Stimulated activated CD4-positive, alpha-beta T cell treated with anti-CD3 and anti-CD28 coated beads, Interleukin-1b, Interleukin-23, amount 100 ng/mL, for 1 hour (primary cell): ENCODE measurements at places on chromosomes 3 and 15.

GRCh38 chr3:142878649-142879300, 10.1 kb downstream of the PCOLCE2 start:
- DNase-seq, result no peak

DNA sequence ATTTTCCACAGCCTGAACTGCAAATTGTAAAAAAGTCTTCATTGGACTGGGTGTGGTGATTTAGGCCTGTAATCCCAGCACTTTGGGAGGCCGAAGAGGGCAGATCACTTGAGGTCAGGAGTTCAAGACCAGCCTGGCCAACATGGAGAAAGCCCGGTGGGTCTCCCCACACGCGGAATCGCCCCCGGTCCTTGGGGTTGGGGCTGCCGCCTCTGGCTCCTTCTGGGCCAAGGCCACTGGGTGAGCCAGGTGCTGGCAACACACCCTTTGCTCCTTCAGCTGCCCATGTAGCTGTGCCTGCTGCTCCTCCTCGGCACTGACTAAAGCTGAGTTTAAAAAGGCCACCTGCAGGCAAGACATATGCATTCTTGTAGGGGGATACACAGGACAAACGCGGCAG, 9.4 kb upstream of the VPS33B start:
- no peak for DNase-seq

- no peak for DNase-seq
These were observed 29.5 kb downstream of the P2RY14 start for GRCh38 chr3:151248772-151249337.

DNA sequence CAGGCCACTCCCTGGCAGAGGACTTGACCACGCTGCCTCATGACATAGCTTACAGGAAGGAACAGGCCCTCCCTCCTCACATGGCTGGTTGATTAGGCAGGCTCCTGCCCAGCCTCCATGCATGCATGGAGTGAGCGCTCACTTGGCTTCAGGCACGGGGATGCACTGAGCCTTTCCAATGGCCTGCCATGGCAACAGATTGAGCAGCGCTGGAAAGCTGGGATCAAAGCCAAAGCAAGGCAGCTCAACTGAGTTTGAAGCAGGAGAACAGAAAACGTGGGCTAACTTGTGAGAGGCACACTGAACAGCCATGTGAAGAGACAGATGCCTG, 5.9 kb upstream of the GRAMD2A start:
- DNase-seq, result no peak

DNA sequence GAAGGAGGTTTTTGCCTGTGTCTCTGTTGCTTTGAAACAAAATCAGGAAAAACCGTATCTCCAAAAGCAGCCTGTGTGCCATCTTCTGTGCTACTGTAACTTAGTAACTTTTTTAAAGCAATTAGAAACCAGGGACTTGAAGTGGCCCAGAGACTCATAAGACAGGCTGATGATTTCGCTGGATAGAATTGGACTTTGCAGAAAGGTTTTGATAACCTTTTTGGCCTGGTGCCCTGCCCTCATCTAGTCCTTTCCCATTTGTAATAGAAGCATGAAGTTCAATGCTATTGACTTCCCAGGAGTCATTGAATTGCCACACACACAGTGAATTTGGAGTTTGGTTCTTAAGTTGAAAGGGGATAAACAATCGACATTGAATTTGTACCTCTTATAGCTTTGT, 157.2 kb downstream of the PTPRG start:
- DNase-seq, result no peak

DNA sequence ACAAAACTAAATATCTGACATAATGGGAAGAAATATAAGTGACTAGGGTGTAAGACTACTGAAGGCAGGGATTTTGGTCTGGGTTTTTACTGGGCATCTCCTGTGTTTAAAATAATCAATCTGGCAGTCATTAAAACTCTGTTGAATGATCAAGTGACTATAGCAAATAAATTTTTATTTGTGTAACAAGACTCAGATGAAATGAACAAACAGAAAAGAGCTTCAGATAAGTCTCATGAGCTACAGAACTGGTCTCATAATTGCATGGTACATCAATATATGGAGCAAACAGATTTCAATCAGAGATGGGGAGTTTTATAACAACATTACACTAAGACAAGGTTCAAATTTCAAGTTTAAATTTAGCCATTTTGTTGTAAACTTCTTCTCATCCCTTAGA, 372.5 kb downstream of the PLCL2 start:
- no peak for DNase-seq

- DNase-seq, result no peak
These were observed 106.6 kb downstream of the DNAJB8 start for GRCh38 chr3:128359846-128360642.

DNA sequence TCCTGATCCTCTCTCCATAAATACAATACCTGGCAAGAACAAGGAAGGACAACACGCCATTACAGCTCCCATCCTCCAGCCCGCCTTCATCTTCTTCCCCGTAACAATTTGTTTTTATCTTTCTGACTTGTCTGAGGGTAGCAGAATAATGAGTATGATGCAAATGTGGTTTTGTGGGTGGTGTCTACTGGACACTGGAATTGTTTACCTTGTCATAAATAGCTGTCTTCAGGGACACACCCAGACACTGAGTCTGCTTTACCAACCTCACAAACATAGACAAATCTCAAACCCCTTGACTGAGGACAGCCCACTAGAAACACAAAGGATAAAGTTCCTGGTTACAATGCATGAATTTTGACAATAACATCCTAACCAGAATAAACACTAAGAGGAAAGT, 13.4 kb downstream of the WDR72 start:
- no peak for DNase-seq

DNA sequence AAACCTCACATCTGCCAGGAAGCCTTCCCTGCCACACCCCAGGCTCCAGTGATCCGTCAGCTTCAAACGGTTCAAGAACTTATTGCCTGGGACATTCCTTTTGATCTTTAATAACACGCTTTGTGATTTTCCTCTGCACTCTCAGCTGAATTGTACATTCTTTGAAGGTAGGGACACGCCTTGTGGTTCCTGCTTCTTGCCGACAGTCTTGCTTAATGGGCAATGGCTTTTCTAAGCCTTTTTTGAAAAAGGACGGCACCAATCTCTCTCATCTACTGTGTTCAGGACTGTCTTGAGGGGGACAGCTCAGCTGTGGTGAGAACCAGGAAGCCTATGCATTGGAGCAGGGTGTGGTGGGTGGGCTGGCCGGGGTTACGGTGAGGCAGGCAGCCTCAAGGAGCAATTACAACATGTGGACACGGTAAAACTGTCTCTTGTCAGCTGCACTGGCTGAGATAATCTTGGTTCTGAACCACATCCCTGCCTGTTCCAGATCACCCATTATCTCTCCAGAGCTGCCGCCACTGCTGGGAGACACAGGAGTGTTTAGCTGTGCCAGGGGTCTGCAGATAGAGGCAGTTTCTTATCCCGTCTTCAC, 46.0 kb upstream of the GLCE start:
- DNase-seq, result no peak

- no peak for DNase-seq
These were observed 39.7 kb downstream of the ARHGEF3 start for GRCh38 chr3:56761887-56762651.

GRCh38 chr3:187733371-187733770, 11.9 kb downstream of the BCL6 start:
- DNase-seq, result no peak

DNA sequence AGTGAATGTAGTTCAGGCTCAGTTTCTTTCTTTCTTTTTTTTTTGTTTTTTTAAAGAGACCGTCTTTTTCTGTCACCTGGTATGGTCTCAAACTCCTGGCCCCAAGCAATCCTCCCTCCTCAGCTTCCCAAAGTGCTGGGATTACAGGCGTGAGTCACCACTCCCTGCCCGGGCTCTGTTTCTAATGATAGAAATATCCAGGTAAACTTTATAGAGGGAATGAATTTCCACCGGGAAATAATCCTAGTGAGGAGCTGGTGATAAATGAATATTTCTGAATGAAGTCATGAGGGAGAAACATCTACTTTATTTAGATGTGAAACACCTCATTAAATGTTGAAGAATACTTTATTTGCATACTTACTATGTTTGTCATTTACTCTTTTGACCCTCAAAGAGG, 7.2 kb downstream of the RNF13 start:
- DNase-seq, result no peak

- DNase-seq, result no peak
These were observed 18.7 kb upstream of the CLSTN2 start for GRCh38 chr3:139916271-139916670.

DNA sequence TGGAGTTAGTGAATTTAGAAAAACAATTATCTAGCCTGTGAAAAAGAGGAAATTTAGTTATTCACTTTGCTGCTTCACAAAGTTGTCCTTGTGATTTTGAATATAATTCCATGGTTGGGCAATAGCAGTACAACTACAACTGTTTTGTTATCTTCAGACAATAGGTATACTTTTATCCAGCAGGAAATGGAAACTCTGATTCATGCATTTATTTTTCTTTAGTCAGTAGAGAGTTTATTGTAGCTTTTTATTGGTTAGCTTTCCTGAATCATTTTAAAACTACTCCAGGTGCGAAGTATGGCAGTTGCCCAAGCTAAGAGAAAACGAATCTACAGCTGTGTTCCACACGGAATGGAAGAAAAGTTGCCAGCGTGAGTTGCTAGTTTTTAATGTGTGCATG, 80.3 kb downstream of the TM4SF4 start:
- no peak for DNase-seq

DNA sequence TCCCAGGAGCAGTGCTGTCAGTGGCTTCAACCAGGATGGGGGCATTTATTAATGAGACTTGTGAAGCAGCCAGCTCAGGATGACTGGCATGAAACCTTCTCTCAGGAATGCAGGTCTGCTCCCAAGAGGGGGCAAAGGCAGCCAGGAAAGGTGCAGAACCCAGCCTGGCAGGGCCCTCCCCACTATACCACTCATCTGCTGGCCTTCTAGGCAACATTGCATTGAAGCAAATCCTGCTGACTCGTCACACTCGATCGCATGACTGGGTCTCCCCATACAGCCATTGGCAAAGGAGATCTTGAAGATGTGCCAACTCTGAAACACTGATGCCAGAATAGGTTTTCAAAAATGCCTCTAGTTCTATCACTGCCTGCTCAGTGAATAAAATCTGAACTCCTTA, 65.7 kb upstream of the CMTM7 start:
- DNase-seq, result no peak

GRCh38 chr15:71448688-71449114, 333.4 kb downstream of the THSD4 start:
- no peak for DNase-seq

DNA sequence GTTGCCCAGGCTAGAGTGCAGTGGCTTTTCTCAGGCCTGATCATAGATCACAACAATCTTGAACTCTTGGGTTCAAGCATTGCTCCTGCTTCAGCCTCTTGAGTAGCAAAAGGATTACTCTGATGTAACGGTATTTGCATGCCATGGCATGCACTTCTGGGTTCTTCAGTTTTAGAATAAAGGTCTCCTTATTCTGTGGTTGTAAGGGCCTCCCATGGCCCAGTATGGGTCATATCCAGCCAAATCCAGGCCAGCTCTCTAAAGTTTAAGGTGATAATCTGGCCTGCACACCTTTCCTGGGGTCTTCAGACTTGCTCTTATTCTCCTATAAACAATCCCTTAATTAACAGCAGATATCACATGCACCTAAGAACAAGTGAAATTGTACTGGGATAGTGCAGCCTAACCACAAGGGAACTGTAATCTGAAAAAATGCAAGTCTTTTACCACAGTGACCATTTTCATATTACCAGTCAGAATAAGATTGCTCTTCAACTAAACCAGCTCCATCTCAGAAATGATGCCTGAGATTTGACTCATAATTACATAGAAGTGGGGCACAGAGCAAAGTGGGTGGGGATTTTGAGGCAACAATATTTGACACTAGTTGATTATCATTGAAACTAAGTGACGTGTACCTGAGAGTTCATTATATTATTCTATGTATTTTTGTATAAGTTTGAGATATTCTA, 25.4 kb downstream of the COMMD2 start:
- DNase-seq, result no peak

DNA sequence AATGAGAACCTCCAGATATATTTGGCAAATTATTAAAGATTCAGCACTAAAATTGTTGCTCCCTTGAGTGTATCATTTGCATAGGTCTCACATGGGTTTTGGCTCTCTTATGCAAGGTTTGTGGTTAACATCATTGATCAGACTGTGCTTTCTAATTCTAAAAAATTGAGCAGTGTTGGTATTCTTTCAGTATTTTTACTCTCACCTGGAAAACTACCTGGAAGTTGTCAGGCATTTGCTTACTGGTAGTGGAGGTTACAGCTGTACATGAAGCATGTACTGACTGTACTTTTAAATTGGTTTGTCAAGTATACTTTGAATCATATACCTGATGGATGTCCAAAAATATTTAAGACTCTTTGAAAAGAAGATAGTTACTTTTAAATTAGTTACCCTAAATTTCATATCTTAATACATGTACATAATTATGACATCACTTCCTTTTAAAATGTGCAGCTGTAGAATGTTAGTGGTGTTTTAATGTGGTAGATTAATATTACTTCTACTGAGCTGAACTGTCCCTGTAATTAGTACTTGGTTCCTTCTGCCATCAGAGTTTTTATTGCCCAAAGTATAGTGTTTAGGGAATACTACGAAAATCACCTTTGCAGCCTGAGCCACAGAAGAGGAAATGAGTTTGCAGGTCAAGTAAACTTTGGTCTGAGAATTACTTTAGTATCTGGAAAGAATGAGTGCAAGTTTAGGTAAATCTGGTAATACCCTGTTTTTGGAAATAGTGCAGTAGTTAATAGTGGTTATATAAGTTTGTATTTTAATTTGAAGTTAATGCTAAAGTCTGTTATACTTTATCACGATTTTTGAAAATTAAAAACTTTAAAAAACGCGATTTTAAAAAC, 2.8 kb downstream of the CHD2 start:
- DNase-seq, result no peak

- no peak for DNase-seq
These were observed 61.5 kb downstream of the MAP3K13 start for GRCh38 chr3:185424435-185424834.

DNA sequence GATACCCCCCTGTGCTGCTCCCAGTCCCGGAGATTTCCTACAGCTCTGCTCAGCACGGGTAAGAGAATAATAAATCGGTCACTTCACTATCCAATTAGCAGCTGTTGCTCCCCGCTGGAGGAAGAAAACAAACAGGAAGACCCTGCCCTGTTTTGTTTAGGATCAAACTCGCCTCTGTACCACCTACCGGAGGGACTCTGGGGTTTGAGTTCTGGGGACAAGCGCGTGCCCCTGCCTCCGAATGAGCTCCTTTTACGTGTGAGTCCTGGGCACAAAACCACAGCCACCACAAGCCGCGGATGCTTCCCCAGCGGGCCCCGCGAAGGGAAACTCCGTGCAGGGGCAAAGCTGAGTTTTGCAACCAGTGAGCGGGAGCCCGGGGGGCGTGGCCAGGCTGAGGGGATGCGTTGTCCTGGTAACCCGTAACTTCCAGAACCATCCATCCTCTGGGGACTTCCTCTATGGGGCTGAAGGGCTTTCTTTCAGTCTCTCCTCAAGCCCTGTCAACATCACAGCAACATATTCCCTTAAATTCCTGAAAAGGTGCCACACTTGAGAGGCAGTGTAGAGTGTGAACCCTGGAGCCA, 315.7 kb upstream of the PROK2 start:
- peak; percentile 81 for DNase-seq

DNA sequence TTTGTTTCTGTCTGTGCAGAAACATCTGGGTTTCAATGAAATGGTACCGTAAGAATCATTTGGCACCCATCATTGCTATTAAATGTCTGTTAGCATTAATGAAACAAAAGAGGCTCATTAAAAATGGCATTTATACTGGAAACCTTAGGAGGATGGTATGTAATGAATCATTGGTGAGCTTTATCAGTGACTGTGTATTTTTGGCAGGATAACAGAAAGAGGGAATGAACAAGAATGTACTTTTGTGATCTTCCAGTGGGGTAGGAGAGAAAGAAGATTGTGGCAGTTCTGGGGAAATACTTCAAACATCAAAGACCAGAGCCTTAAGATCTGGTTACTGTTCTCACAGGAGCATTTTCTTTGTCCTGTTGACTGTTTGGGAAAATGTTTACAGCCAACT, 4.7 kb upstream of the DCBLD2 start:
- no peak for DNase-seq
